ENCODE measurements at places on chromosomes 16 and 17.

DNA sequence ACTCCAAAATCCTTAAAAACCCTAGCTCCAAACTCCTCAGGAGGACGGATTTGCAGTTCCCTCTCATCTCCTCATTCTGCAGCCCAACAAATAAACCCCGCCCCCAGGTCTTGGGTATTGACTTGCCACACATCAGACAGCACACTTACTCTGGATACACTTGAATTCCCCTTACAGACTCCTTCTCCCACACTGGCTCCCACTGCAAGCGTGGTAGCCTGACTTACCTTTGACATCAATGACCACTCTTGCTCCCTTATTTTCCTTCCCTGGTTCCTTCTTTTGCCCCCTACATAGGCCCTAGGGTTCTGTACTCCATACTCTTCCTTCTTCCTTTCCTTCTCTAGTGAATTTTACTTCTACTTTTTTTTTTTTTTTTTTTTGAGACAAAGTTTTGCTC lies 7.5 kb downstream of the RFFL start:
- DNase-seq: no peak
- no peak overlapping the region for H3K27ac ChIP-seq
- H3K36me3 ChIP-seq: no peaks in the 10 kb centered on the region
- peaks cover 48% of the 10 kb centered on the region for H3K4me1 ChIP-seq
- H3K4me3 ChIP-seq: no peak overlapping the region

GRCh38 chr16:1712791-1713261 lies 6.8 kb downstream of the MAPK8IP3 start:
- peaks cover 23% of the 10 kb centered on the region for H3K4me1 ChIP-seq
- H3K27ac ChIP-seq: no peak overlapping the region
- DNase-seq: no peak
- H3K36me3 ChIP-seq: no peaks in the 10 kb centered on the region

GRCh38 chr16:83300326-83300725 lies 507.5 kb upstream of the HSBP1 start:
- DNase-seq: no peak
- H3K36me3 ChIP-seq: no peaks in the 10 kb centered on the region

GRCh38 chr17:51120357-51120738 lies 320 bp downstream of the SPAG9 start:
- DNase-seq: peak; percentile 36
- no peaks in the 10 kb centered on the region for H3K27me3 ChIP-seq
- H3K27ac ChIP-seq: peak overlapping the region; percentile 94
- H3K36me3 ChIP-seq: no peaks in the 10 kb centered on the region
- peaks cover 35% of the 10 kb centered on the region for H3K4me1 ChIP-seq

- no peak overlapping the region for H3K4me3 ChIP-seq
- H3K27ac ChIP-seq: no peak overlapping the region
- H3K27me3 ChIP-seq: no peaks in the 10 kb centered on the region
- H3K36me3 ChIP-seq: no peaks in the 10 kb centered on the region
Measured at GRCh38 chr16:48271728-48272127, 24.4 kb upstream of the ABCC11 start.

GRCh38 chr16:27326738-27327585 lies 13.2 kb downstream of the IL4R start:
- H3K36me3 ChIP-seq: peaks cover 8% of the 10 kb centered on the region
- no peak overlapping the region for H3K4me3 ChIP-seq
- no peaks in the 10 kb centered on the region for H3K27me3 ChIP-seq
- no peak for DNase-seq
- peaks cover 78% of the 10 kb centered on the region for H3K4me1 ChIP-seq

DNA sequence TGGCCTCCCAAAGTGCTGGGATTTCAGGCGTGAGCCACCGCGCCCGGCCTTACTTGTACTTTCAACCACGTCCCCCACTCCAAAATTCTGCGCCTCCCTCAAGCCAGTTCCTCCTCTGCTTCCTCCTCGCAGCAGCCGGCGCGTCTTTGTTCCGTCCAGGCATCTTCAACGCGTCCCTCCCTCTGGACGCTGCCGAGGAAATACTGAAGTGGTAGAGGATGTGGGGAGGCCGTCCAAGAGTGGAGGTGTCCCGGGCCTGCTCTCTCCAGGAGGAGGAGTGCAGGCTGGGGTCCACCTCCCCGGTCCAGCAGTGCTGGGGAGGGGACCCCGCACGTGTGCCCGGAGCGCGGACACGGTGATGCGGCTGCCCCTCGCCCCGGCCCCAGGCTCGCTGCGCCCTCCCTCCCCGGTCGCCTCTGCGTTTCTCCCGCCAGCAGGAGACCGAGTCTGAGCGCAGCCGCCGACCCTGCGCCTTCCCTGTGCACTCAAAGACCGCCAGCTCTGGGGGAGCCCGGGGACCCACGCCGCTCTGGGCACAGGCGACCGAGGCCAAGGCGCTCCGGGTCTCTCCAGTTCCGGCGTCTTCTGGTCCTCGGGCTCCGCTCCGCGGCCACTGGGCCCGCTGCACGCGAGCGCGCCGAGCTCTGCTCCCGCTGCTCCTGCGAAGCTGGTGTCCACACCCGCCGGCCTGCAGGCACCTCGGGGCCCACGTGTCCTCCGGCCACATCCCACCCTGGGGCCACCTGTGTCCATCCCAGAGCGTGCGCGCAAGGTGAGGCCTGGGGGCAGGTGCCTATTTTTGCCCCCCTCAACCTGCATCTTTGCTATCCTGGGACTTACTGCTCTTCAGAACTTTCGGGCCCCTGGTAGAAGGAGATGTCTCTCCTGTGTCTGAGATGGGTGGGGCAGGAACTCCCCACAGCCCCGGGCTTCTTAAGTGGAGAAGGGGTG lies 31.7 kb downstream of the OSBPL7 start:
- no peak overlapping the region for H3K27ac ChIP-seq
- H3K4me3 ChIP-seq: peak overlapping the region; percentile 41
- no peaks in the 10 kb centered on the region for H3K36me3 ChIP-seq
- DNase-seq: peak; percentile 43

GRCh38 chr17:65664266-65664665 lies 102.8 kb upstream of the AXIN2 start:
- H3K4me1 ChIP-seq: no peaks in the 10 kb centered on the region
- H3K27ac ChIP-seq: no peak overlapping the region
- H3K4me3 ChIP-seq: no peak overlapping the region
- no peaks in the 10 kb centered on the region for H3K27me3 ChIP-seq

- no peak overlapping the region for H3K4me3 ChIP-seq
- no peak for DNase-seq
- no peaks in the 10 kb centered on the region for H3K27me3 ChIP-seq
- peaks cover 38% of the 10 kb centered on the region for H3K4me1 ChIP-seq
Measured at GRCh38 chr17:66466840-66467367, 164.5 kb downstream of the PRKCA start.

- H3K27me3 ChIP-seq: no peaks in the 10 kb centered on the region
- peaks cover 9% of the 10 kb centered on the region for H3K36me3 ChIP-seq
- H3K4me3 ChIP-seq: no peak overlapping the region
- DNase-seq: no peak
- H3K4me1 ChIP-seq: peaks cover 2% of the 10 kb centered on the region
- H3K27ac ChIP-seq: no peak overlapping the region
Measured at GRCh38 chr16:1790611-1791255, 2.8 kb downstream of the IGFALS start.

GRCh38 chr16:19138601-19139000 lies 24.8 kb downstream of the ITPRIPL2 start:
- no peaks in the 10 kb centered on the region for H3K27me3 ChIP-seq
- H3K27ac ChIP-seq: no peak overlapping the region
- H3K36me3 ChIP-seq: no peaks in the 10 kb centered on the region
- no peak for DNase-seq
- H3K4me1 ChIP-seq: no peaks in the 10 kb centered on the region

DNA sequence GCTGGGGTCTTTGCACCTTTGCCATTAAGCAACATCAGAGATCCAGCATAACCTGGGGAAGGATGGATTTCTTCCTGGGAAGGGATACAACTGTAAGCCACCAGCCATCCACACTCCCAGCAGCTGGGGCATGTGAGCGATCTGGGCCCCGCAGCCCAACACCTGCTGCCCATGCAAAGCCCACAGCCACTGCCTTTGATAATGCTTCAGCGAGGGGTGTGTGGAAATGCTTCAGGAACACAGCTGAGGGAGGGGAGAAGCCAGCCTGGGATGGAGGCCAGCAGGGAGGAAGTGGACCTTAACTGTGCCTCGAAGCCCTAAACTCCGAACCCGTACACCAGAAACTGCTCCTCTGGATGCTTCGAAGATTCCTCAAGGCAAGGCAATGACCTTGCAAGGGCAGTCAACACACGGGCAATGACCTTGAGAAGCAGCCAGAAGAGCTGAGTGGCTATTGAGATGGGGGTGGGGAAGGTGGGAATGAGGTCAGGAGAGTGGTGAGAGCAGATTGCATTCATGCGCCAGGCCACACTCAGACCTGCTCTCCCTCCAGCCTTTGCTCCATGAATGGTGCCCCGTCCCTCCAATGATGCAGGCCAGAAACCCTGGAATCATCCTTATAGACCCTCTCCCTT lies 49.1 kb downstream of the KATNIP start:
- H3K4me3 ChIP-seq: no peak overlapping the region
- no peak for DNase-seq
- H3K4me1 ChIP-seq: no peaks in the 10 kb centered on the region
- H3K27me3 ChIP-seq: no peaks in the 10 kb centered on the region

- H3K27ac ChIP-seq: peak overlapping the region; percentile 91
- DNase-seq: no peak
Measured at GRCh38 chr16:30066761-30067583, 1.4 kb downstream of the ALDOA start.

- no peak for DNase-seq
- no peaks in the 10 kb centered on the region for H3K36me3 ChIP-seq
Measured at GRCh38 chr17:55432358-55433028, 10.9 kb upstream of the MMD start.

DNA sequence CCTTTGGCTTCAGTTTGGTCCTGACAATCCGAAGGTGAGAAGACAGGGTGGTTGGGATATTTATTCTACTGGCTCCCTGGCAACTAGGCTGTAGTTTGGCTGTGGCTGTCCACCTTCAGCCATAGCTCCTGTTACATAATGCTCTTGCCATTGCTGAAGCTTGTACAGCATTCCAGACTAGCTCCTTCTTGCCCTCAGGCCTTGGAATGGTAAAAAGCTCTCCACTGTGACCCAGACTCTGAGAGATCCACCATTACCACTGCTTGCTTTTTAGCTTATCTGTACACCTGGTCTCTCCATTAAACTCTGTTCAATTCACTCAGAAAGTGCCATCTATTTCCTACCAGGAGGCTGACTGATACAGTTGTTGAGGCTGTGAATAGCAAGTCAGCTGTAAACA lies 231.8 kb upstream of the MON1B start:
- no peaks in the 10 kb centered on the region for H3K36me3 ChIP-seq
- no peaks in the 10 kb centered on the region for H3K27me3 ChIP-seq
- H3K4me3 ChIP-seq: no peak overlapping the region
- DNase-seq: no peak
- no peak overlapping the region for H3K27ac ChIP-seq

DNA sequence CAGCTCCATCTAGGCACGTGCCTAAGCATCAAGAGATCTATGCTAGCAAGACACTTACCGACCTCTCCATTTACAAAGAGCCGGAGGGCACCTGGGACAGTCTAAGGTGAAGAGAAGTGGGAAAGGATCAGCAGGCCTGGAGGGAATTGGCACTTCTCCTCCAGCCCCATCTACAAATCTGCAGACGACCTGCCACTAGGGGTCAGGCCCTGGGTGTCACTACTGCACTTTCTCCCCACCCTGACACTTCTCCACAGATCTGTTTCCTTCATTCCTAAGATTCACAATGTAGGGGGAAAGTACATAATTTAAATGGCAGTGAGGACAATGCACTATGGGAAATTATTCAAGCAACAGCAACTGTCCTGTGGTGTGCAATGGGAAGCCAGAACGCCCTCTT lies 8.1 kb downstream of the MKS1 start:
- H3K4me3 ChIP-seq: no peak overlapping the region
- no peaks in the 10 kb centered on the region for H3K27me3 ChIP-seq
- H3K4me1 ChIP-seq: no peaks in the 10 kb centered on the region
- no peak overlapping the region for H3K27ac ChIP-seq

DNA sequence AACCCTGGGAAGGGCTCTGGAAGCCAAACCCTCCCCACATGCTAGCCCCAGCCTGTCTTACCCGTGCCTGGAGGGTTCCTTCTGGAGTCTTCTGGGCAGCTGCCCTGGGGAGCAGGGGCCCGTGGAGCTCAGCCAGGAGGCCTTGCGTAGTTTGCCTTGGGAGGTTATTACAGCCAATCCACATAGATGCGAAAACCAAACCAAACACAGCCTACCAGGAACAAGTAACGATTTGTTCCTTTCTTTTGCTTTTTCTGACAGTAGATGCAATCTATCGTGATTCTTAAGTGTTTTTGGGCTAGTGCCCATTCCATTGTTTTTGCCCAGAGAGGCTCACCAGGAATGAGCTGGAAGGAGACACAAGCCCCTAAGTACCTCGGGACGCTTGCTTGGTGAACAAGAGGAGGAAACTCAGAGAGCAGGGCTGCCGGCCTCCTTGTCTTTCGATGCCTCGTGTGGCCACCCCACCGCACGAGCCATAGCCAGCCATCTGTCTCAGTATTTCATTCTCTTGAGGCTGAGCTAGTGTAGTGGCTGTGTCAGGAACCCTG lies 102.7 kb upstream of the NOL11 start:
- DNase-seq: no peak
- no peaks in the 10 kb centered on the region for H3K36me3 ChIP-seq
- H3K27me3 ChIP-seq: no peaks in the 10 kb centered on the region

DNA sequence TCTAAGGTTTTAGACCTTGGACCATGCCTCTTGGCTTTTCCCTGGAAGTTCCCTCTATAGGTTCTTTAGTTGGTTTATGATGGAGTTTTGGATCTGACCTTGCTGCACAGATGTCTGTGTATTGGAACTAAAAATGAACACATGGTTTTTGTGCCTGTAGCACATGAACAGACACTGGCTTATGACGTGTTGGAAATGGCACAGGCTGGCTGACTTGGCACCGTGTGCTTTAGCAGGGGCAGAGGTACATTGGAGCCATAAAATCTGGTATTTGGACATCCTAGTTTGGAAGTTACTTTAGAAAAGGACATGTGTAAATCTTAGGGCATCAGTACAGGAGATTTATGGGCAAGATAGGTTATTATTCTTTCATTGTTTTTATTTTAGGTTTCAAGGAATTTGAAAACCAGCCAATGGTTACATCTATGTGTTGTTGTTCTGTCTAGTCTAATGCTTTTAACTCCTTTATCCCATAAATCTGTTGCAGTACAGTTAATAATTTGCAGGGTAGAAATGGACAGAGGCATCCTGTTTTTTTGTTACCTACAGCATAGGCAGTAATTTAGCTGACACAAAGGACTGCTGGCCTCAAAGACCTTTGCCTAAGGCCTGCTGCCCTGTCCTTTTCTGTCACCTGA lies 6.0 kb downstream of the SOCS7 start:
- DNase-seq: no peak
- H3K27me3 ChIP-seq: no peaks in the 10 kb centered on the region
- no peak overlapping the region for H3K27ac ChIP-seq
- no peak overlapping the region for H3K4me3 ChIP-seq
- peaks cover 19% of the 10 kb centered on the region for H3K4me1 ChIP-seq

Measured in CD8-positive, alpha-beta memory T cell (primary cell).